ENCODE measurements at places on chromosomes 7 and 10.

- no peak for DNase-seq
These were observed 395.9 kb downstream of the SORCS3 start for GRCh38 chr10:105037022-105037421.

DNA sequence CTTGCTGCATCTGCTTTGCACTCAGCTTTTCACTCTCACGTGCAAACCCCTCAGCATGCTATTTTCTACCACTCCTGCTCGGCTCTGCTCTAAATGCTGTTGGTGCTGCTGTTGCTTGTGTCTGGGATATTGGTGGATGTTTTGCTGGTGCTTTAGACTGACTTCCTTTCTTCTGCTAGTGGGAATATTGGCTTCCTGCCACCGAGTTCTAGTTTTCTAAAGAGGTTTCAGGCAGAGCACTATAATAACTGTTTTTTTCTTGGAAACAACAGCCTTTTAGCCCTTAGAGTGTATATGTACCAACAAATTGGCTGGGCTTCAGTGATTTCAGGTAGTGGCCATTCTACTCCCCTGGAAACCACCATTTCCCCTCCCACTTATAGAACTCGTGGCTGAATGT is 27.8 kb downstream of the TMEM236 start:
- DNase-seq = no peak

GRCh38 chr10:12787297-12787696 is 214.2 kb downstream of the CCDC3 start:
- DNase-seq = no peak

- DNase-seq = no peak
These were observed 26.1 kb upstream of the NCAPG2 start for GRCh38 chr7:158730383-158731346.

- DNase-seq = no peak
These were observed 80.1 kb upstream of the LRRC17 start for GRCh38 chr7:102832674-102833073.

GRCh38 chr7:122056977-122057376 is 87.1 kb downstream of the AASS start:
- DNase-seq = no peak

- no peak for DNase-seq
These were observed 562.7 kb downstream of the PTPRN2 start for GRCh38 chr7:158024881-158025280.

- DNase-seq = no peak
These were observed 10.6 kb downstream of the LRIT2 start for GRCh38 chr10:84214612-84215235.

DNA sequence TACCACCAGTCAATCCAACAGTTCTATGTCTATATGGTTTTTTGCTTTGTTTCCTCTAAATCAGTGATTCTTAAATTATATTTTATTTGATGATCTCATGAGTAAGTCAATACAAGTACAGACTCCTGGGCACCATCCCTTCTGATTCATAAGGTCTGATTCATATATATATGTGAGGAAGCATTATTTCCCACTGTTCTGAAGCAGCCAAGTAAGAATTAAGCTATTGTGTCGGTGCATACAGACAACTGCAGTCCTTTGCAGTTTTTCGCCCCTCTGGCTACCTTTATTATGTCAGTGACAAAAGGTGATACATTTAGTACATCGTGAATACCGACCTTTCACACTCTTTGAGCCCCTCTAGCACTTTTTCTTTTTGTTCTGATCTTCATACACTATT is 1079.6 kb upstream of the C7orf33 start:
- DNase-seq = no peak

GRCh38 chr10:72846238-72846637 is 47.3 kb upstream of the OIT3 start:
- no peak for DNase-seq

- no peak for DNase-seq
These were observed 20.4 kb downstream of the MCMBP start for GRCh38 chr10:119852277-119852676.

- DNase-seq = no peak
These were observed 409.0 kb upstream of the NRP1 start for GRCh38 chr10:33743429-33743857.

- DNase-seq = no peak
These were observed 376.4 kb downstream of the HTR7 start for GRCh38 chr10:90481326-90481923.

GRCh38 chr7:75624134-75624832 is 114.5 kb downstream of the HIP1 start:
- DNase-seq = no peak

DNA sequence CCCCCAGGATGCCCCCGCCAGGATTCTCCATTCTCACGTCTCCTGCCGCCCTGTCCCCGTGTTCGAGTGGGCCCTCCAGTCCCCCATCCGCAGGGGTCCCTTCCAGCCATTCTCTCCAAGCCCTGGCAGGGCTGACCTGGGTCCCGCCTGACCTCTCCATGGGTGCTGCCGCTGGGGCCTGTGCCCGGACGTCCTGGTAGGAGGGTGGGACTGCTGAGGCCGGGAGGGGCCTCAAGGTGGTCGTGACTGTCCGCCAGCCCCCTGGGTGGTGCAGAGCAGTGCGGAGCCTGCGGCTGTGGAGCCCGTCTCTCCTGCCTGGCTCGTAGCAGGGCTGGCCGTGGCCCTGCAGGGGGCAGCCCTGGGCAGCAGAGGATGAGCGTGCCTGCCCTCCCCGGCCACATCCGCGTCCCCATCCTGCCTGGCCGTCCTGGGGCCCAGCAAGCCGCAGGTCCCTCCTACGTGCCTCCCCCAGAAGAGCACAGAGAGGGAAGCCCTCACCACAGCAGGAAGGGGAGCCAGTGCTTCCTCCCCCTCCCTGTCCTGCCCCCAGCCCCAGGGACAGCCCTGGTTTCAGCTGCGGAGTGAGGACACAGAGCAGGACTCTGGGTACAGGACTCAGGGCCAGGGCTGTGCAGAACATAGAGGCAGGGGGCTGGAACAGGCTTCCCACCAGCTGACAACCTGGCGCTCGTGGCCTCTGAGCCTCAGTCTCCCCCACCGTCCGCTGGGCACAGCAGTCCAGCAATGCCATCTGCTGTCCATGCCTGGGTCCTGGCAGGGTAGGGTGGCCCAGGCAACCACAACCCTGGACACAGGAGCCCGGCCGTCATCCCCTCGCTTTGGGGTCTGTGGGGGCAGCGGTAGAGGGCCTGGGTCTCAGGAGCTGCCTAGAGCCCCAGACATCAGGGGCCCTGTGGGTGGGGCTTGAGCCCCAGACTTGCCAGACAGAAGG is 1.5 kb upstream of the GRIFIN start:
- DNase-seq = peak; percentile 37

GRCh38 chr7:50838675-50839377 is 56.1 kb upstream of the GRB10 start:
- no peak for DNase-seq

DNA sequence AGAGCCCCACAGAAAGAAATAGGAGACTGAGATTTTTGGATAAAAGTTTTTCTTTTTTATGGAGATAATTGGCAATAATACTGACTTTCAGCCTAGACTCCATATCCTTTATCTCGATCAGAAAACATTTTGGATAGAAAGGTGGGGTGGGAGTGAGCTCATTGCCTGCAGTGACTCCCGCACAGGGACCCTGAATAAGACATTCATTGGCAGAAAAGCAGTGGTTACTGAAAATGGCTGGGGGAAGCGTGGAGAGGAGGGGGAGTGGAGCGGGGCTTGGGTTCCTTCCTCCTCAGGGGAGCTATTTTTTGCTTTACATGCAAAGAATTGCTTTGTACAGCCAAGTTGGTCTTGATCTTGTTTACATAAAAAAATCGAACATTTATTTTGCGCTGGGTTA is 90.4 kb upstream of the BMPER start:
- DNase-seq = no peak

DNA sequence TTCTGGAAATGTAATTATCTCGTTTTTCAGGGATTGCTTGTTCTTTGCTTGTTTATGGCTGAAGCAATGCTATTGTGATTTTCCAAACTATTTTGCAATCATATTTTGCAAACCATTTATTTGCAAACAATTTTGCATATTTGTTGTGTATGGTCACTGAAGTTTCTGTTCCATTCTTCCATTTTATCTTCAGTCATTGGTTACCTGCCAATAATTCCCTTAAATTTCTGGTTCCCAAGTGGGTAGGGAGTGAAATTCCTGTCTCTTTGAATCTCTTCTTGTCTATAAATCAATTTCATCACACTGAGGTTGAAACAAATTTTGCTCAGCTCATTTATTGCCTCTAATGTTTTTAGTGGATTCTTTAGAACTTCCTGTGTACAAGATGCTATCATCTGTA is 401.7 kb upstream of the VWC2 start:
- no peak for DNase-seq

- no peak for DNase-seq
These were observed 119.4 kb downstream of the SGMS1 start for GRCh38 chr10:50504389-50504788.

DNA sequence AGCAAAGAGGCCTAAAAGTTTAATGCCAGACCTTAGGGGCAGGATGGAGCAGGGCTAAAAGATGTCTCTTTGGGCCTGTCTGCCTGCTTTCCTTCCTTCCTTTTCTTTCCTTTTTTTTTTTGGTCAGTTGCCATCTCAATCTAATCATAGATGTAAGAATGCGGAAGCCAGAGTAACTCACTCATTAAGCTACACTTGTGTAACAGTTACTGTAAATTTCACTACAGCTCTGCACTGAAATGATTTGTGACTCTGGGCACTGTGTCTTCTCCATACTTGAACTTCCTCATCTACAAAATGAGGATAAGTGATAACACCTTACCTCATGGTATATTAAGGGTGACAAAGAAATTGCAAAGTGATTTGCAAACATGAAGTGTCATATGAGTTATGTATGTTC is 75.5 kb upstream of the AGK start:
- DNase-seq = no peak

DNA sequence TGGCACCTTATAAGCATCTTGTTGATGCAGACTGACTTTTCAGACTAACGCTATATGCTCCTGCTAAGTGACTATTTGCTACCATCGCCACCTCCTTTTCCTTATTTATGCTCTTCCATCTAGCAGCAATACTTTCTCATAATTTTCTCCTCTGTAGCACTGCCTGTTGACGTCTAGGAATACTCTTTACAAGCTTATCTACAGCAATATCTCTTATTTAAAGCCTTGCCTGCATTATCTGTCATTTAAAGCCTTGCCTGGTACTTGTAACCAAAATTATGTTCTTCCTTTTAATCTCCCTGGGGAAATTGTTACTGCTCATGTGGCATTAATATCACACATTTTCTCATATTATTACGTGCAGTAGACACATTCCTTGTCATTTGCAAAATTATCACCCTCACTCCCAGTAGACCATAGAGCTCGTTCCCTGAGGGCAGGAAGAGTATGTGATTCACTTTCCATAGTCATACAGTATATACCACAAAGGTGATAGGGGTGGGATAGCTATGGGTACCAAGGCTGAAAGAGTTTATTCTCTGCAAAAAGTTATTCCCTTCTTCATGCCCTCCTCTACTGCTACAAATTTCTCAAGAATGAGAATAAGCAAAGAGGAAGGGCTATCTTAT is 359.7 kb upstream of the PCDH15 start:
- no peak for DNase-seq

DNA sequence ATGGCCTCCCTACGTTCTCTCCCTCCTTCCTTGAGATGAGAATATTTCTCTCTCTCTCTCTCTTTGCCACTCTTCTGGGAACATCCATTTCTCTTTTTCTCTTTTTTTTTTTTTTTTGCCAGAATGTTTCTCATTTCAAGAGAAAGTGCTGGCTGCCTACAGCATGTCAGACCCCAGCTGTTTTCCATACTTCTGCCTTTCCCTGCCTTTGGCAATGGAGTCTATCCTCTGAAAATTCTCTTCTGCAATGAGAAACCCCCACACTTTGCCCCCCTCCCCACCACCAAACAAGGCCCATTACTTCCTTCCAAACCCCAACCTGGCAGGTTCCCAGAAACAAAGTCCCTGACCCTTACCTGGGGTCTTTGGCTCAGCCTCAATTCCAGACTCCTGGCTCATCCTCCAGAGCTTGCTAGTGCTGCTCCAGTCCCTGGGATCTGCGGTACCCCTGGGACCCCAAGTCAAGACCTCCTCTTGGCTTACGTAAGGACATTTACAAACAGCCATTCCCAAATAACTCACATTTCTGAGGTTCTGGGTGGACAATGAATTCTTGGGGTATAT is 17.4 kb upstream of the CCL26 start:
- DNase-seq = no peak

DNA sequence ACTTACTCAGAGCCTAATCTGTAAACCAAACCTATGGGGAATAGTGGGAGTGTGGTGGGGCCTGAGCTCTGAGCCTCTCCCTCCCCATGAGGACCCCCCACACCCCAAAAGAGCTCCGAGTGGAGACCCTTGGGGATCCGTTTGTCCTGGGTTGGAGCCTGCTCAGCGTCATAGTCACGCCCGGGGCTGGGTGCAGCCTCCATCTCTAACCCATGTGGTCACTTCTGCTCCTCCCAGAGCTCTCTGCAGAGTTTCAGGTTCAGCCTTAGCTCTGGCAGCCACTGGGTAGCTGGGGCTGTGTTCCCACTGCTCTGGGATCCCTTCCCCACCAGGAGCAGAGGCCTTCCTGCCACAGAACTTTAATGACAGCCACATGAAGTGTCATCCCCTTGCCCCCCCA is 25.9 kb downstream of the PFKFB3 start:
- DNase-seq = no peak

GRCh38 chr7:50308203-50308531 is 3.7 kb downstream of the IKZF1 start:
- no peak for DNase-seq

- DNase-seq = no peak
These were observed 28.9 kb downstream of the UNC5B start for GRCh38 chr10:71241114-71241829.

DNA sequence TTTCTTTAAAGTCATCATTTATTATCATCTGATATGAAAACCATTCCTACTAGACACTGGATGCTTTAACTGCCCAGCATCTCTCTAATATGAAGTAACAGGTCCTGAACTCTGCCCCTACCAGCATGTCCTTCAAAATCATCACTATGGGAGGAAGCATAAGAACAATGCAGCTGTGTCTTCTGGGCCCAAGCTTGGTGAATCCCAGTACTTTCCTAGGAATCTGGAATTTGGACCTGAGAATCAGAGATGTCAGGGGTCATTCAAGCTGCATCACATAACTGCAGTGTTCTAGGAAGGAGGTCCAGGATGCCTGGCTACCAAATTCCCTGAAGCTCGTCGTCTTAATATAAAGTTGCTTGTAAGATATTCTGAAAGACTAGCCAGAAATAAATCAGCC is 182.7 kb downstream of the AHR start:
- DNase-seq = no peak

GRCh38 chr7:68133045-68133444 is 1136.4 kb downstream of the TYW1 start:
- DNase-seq = no peak

- peak; percentile 23 for DNase-seq
These were observed 1.7 kb upstream of the PAX2 start for GRCh38 chr10:100743626-100744135.

All from activated CD4-positive, alpha-beta T cell treated with anti-CD3 and anti-CD28 coated beads, Interleukin-2, amount 50 U/mL, for 4 hours (primary cell).